AG04450 (cell line): ENCODE measurements at places on chromosomes 16 and 17. TPM values are rescaled to one million over a fixed set of nuclear protein-coding genes. Genes with fewer than 3 reads are reported as not detected.

The MMP2 gene
- polyA plus RNA-seq, result 1,281 and 1,465 TPM in 2 replicates

The ABI3 gene
- 0.12 and 0.21 TPM in 2 replicates for polyA plus RNA-seq

DNA sequence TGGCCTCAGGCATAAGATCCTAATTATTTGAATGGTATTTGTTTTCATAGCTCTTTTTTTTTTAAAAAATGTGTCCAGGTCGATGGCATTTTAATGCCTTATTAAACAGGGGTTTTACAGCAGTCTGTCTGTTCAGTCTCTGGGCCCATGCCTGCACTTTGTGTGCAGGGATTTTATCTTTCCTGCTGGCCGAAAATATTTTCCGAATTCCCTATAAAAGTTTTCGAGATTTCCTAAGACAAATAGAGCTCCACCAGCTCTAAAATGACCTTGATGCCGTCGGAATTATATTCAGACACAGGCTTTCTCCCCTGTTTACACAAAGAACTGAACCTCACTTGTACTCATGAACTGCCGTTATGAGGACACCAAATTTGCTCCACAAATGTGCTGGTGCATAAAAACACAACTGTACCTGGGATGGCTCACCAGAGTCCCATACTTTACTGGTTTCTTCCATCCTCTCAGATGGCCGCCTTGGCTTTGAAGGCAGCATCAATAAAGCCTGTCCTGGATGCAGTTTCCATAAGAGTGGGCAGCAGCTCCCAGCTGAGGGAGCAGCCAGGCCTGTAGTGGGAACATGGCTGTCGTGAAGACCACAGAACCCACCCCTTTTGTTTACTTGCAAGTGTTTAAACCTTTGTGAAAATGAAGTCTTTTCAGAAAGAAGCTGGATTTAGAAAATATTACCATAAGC lies 44.9 kb downstream of the TBX4 start:
- DNase-seq, result no peak

- DNase-seq, result no peak
Measured at GRCh38 chr16:74902161-74902560, 82.8 kb downstream of the WDR59 start.

DNA sequence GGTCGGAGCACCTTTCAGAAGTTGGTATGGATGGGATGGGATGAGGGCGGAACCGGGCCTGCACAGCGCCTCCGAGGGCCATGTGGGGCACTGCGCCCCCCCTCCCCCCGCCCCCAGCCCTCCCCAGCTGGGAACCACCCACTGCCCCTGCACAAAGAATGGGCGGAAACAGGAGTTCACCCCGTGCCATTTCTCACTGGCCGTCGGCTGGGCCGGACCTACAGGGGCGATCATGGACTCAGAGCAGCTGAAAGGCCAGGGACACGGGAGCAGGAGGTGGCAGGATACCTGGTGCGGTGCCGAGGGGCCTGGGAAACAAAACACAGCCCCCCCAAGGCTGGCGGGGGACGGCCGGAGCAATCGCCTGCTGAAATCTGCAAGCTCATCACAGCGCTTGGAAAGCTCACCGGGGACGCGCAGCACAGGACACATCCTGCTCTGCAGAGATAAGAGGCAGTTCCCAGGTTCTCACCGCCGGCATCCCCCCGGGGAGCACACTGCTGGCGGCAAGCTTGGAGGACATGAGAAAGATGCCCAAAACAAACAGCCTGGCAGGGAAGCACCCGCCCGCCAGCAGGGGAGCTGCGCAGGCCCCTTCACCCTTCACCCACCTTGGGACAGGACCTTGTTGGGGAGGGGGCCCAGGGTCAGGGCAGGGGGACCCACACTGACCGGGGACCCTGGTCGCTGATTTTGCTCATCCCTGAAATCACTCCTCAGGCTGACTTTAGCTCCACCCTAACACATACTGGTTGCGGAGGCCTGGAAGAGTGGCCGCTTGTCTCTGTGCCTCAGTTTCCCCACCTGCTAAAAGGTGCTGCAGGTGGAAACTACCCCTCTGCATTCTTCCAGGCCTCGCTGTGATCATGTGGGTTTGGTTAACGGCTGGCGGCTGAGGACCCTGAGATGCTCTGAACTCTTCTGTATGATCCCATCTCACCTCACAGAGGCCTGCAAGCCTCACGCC lies 263.9 kb downstream of the C16orf95 start:
- DNase-seq, result no peak

- DNase-seq, result no peak
Measured at GRCh38 chr17:36835036-36835435, 102.2 kb upstream of the LHX1 start.

GRCh38 chr17:5257124-5257523 lies 22.5 kb upstream of the SCIMP start:
- DNase-seq, result no peak

DNA sequence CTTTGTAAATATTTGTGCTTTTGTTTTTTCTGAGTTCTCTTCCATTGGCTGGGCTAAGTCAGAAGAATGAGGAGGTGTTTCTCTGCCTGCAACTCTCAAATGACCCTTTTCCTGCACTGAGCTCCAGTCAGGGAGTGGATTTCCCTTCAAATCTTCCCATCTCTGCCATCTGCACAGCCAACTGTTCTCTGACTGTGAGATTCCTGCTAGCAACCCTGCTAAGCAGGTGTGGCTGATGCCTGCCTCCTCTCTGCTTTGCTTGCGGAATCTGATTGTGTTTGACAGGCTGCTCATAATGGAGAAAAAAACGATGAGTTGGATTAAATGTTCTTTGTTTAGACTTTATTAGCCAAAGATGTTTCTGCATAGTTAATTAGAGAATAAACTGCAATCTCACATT lies 519.8 kb downstream of the TMEM114 start:
- DNase-seq, result no peak

- no peak for DNase-seq
Measured at GRCh38 chr16:29714396-29714795, 31.4 kb downstream of the C16orf54 start.

- DNase-seq, result no peak
Measured at GRCh38 chr16:69482410-69482991, 58.1 kb downstream of the CYB5B start.
